ENCODE measurements at places on chromosomes 1 and 21.

GRCh38 chr1:102891868-102892625 is 216.3 kb downstream of the COL11A1 start:
- peak; percentile 68 for DNase-seq

- no peak for DNase-seq
Measured at GRCh38 chr1:53130878-53131589, 11.4 kb downstream of the SLC1A7 start.

GRCh38 chr1:100187912-100188311 is 9.9 kb upstream of the LRRC39 start:
- DNase-seq: peak; percentile 47

GRCh38 chr1:230099465-230099864 is 32.4 kb downstream of the GALNT2 start:
- no peak for DNase-seq

GRCh38 chr21:19507682-19508260 is 1104.2 kb upstream of the TMPRSS15 start:
- DNase-seq: peak; percentile 24

DNA sequence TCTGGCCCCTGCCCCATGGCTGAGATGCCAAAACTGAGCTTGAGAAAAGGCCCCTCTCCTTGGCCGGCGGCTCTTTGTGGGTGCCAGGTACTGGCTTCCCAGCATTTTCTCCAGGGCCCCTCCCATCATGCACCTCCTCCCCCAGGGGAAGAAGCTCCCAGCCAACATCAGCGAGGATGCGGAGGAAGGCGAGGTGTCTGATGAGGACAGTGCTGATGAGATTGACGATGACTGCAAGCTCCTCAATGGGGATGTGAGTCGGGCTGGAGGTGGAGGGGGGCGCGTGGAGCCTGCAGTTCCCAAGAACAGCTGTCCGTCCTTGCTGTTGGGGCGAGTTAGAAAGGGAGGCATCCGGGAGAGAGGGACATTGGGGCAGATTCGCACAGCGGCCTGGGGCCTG is 13.5 kb downstream of the PLCH2 start:
- DNase-seq: no peak

DNA sequence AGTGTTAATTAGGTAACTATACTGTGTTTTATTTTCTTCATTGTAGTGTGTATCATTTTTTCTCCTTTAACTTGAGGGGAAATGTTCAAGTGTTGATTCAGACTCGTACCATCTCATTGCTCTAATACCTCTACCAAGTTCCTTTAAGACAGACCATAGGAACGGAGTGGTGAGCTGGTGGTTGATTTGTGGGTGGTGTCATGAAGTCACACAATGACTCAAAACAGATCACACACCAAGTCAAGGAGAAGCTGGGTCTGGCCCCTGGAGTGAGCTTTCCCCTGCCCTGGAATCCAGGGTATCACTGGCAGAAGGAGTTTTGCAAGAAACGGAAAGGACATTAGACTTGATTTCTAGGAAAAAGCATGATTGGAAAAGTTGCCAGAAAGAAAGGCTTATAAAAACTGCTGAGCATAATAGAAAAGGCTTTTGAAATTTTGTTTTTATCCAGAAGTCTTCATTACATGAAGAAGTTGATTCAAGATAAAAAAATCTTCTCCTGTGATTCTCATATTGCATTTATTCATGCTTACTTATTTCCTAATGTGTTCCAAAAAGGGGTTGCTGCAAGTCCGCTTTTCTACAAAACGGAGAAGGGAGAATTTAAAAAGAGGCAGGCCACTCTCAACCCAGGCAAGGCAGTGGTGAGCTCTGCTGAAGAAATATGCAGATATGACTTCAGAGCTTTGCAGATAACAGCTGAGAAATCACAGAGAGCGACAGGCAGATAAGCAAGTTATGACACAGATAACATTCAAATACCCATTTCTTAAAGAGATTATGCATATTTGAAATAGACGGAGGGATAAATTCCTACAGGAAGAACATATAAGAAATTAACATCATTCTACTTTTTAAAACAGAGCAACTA is 79.7 kb downstream of the TBX19 start:
- DNase-seq: peak; percentile 17

GRCh38 chr21:44348861-44349260 is 4.6 kb upstream of the TRPM2 start:
- DNase-seq: no peak

DNA sequence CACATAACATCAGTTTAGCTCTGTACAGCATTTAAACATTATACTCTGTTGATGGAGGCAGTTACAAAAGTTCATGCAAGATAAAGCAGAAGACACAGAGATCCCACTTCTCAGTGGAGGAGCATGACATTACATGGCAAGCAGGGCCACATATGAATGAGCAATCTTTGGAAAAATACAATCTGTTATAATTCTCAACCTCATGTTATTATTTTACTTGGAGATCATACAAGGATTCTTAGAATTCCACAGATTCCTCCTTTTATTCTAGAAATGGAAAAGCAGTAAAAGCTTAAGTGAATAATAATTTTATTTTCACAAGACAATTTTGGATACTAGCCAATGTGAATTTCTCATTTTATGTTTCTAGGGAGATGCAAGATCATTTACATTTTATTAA is 66.6 kb downstream of the IFI44 start:
- no peak for DNase-seq

GRCh38 chr1:45843474-45843905 is 40.1 kb downstream of the MAST2 start:
- DNase-seq: peak; percentile 51

DNA sequence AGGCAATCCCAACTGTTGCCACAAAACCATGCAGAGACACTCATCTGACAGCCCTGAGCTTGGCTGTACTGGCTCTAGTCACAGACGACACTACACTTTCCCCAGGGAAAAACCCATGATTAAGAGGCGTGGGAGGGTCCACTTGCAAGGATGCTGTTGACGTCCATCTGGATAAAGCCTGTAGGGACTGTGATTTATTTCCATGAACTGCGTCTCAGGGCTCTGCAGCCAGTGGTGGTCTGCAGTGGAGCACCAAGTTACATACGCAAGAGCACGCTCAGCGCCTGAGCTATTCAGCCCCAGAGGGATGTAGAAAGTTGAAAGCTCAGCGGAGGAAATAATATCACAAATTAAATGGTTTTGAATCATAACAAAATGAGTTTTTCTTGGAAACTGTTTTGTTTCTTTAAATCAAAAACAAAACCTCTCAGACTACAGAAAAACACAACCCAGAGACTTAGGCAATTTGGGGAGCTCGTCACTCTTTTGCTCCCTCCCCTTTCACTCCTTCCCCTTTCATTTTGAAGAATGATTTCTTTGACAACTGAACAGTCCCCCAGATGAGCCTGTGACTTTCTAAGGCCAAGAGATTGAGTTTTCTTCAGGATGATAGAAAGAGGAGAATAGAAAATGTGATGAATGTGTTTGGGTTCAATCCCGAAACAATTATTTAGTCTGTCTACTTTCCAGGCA is 71.2 kb downstream of the NGF start:
- no peak for DNase-seq

GRCh38 chr1:51316846-51317120 is 13.6 kb downstream of the TTC39A start:
- DNase-seq: peak; percentile 17

- peak; percentile 98 for DNase-seq
Measured at GRCh38 chr1:221069178-221069903, 190.1 kb downstream of the HLX start.

DNA sequence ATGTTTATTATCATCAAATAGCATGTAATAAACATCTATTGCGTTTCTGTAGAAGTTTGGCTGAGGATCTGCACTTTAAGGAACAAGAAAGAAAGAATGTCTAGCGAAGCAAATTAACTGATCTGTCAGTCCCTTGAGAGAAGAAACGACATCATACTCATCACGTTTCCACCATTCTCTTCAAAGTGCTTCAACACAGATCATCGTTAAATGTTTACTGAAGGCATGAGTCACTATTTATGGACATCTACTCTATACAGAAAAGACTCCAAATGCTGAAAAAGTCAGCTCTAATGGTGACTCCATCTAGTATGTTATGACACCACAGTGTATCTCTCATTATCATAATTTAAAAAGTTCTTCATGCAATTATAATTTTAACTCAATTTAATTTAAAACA is 369.1 kb downstream of the RGS7 start:
- no peak for DNase-seq

- DNase-seq: no peak
Measured at GRCh38 chr21:32184485-32184884, 94.4 kb downstream of the MIS18A start.

All from MV-4-11 (cell line).